ENCODE measurements at places on chromosomes 3 and 15.

GRCh38 chr3:112512320-112512719 is 13.0 kb upstream of the BTLA start:
- DNase-seq = no peak

DNA sequence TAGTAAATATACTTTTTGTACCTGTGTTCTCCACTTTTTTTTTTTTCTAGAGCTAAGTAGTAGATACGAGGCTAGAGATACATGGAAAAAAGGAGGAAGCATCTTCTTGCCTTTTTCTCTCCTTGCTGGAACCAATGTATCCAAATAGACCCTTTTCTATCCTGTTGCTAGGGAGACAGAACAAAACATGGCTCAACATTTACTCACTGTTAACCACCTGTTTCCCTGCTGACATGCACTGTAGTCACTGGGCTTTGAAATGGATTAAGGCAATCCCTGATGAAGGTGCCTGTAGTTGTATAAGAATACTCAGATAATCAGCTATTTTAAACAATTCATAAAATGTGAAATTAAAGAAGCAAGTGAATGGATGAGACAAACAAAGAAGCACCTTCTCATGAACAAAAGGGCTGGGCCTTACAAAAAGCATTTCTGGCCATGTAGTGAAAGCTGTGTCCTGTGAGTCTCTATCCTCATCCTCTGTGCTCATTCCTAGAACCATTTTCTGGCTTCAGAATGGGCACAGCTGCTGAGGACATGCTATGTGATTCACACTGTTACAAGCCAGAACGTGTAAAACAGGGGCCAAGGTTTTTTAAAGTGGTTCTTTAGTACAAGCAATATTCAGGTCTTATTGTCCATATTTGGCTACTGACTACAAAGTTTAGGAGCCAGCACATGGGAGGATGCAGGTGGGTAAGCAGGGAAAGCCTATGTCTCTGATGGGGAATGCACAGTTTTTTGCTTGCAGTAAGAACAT is 100.4 kb upstream of the NDN start:
- DNase-seq = no peak

- no peak for DNase-seq
Measured at GRCh38 chr15:53414167-53414566, 345.3 kb downstream of the WDR72 start.

DNA sequence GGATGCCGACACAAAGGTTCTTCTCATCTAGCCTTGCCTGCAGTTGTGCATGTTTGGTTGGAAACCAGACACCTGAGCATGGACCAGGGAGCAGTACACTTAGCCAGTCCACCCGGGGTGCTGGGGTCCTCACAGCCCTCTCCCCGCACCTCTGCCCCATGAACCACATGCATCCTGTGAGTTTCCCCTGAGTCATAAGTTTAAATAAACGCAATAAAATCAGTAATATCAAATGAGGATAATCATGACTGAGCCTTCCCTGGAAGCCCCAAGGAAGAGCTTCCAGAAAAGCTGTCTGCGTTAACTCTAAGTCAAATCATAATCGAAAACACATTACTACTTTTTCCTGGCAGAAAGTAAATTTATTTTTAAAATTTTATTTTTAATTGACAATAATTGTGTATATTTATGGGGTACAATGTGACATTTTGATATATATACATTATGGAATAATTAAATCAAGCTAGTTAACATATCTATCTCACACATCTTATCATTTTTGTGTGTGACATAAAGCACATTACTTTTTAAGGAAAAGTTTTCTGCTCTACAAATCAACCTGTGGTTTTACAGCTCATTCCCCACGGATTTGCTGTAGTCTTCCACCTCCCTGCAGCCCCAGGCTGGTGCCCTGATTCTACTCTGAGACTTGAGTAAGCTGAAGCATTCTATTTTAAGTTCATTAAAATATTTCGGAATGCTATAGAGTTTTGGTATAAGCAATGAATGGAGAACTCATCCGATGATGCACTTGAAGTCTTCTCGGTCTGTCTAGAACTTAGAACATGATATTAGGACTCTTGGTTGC is 166.0 kb upstream of the EIF1B start:
- DNase-seq = no peak

- DNase-seq = no peak
Measured at GRCh38 chr3:9928158-9928557, 5.5 kb upstream of the CRELD1 start.

- no peak for DNase-seq
Measured at GRCh38 chr15:80055933-80056332, 3.5 kb upstream of the ZFAND6 start.

DNA sequence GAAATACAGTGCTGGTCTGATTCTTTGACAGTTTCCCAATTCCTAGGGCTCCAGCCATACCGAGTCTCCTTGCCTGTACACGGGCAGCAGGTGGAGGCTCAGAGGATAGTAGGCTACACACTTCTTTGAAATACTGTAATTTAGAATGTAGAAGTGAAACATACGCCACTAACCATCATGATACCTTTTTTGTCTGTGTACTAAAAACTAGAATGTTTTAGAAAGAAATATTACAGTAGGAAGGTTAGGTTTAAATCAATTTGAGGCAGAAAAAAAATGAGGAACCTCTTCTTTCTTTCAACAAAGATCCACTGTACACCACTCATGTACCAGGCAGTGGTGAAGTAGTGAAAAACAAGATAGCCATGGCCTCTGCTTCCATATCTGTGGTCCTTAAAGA is 354.7 kb downstream of the MCTP2 start:
- DNase-seq = no peak

- no peak for DNase-seq
Measured at GRCh38 chr15:84714821-84715220, 1.1 kb downstream of the SEC11A start.

DNA sequence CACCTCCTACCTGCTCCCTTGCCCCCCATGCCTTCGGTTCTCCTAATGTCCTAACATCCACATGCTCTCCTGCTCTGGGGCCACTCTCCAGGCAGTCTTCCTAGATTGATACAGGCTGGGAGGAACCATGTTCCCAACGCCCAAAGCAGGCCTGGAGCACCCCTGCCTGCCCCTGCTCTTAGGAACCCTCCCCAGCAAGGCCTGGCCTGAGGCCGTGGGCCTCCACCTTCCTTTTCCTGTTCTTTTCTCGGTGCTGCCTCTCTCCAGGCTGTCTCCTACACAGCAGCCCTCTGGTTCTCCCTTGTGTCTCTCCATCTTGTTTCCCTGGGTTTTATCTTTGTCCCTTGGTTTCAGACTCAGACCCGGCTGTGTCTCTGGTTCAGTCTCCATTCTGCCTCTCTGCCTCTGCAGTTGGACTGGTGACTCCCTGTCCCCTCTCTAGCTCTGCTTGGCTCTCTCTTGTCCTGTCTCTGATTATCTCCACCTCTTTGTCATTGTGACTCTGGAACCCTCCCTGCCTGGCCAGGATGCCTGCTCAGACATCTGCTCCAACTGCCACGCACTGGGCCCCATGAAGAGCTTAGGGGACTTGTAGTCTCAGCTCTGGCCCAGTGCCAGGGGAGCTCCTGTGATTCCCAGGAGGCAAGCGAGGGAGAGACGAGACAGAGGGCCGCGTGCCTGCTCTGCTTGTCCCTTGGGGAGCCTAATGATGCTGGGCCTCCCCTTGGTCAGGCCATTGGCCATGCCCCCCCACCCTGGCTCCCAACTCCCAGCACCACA is 26.0 kb upstream of the RPL29 start:
- DNase-seq = no peak

DNA sequence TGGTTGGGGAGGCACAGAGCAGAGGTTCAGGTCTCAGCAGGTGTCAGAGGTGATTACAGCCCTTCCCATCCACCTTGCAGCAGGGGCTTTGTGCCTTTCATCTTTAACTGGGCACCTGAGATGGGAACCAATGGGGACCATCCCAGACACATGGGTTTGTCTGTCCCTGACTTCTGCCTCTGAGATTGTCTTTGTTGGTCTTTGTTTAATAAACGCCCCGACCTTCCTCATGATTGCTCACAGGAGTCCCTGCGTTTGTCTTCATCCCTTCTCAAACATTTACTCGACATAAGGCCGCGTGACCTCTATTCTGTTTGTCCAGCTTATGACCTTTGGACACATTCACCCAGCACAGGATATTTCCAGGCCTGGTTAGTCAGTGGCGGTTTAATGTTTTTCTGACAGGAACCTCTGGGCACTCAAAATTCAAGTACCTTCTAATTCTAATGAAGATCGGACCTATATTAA is 5.9 kb downstream of the ZSCAN2 start:
- DNase-seq = no peak

GRCh38 chr15:87902772-87903426 is 353.6 kb downstream of the NTRK3 start:
- DNase-seq = no peak

GRCh38 chr3:13040361-13041074 is 32.7 kb downstream of the IQSEC1 start:
- DNase-seq = no peak

- peak; percentile 85 for DNase-seq
Measured at GRCh38 chr15:59622289-59622688, 10.7 kb downstream of the GCNT3 start.

- no peak for DNase-seq
Measured at GRCh38 chr3:197124713-197125112, 95.1 kb upstream of the MELTF start.

DNA sequence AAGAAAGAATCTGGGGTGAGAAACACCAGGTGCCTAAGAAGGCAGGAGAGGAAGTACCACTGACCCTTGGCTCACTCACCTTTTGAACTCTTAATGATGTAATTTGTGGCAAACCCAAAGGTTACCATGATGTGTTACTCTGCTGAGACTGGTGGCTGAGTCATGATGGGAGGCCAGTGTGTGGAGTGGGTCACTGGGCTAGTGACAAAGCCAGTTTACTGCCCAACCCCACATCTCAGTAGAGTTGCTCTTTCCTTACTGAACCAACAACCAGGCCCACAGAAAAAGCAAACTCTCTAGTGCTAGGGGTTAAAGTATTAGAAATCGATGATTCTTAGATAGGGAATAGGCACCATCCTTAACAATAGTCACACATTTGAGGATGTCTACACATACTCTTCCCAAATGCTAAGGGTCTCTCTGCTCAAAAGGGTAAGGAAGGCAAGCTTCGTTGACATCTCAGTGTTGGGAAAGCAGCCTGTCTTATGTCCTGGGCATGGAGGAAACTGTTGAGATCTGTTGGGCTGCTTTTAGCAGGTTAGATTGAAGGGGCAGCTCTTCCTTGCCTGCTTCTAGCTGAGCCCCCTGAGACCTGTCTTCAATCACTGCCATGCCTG is 3.1 kb downstream of the RBP2 start:
- no peak for DNase-seq

DNA sequence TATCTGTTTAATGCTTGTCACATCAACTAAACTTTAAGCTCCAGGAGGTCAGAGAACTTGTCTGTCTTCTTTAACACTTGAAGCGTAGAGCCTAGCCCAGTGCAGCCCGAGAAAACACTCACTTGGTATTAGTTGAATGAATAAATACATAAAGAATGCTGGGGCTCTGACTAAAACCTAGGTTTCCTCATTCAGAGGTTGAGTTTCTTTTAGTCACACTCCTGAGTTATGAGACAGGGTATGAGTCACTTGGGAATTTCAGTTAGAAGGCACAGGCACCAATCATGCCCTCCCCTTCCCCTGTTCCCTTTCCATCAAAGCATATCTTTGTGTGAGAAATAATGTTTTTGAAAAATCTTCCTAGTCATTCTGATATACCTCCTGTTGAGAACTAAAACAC is 589.8 kb upstream of the DPPA4 start:
- DNase-seq = no peak

- DNase-seq = no peak
Measured at GRCh38 chr15:57143511-57144078, 225.2 kb downstream of the TCF12 start.

All from mucosa of descending colon (tissue), 3 donors.